ENCODE measurements at places on chromosomes 13 and 19. TPM values are rescaled to one million over a fixed set of nuclear protein-coding genes. Genes with fewer than 3 reads are reported as not detected.

The SLC39A3 gene
- 30.2 TPM for total RNA-seq

The SIGLEC8 gene
- total RNA-seq, result not detected

The FGF21 gene
- not detected for total RNA-seq

The RXFP2 gene
- total RNA-seq, result not detected

The APLP1 gene
- total RNA-seq, result 7.3 TPM

The CDC42EP5 gene
- total RNA-seq, result 177 TPM

The CNN2 gene
- total RNA-seq, result 271 TPM

The REX1BD gene
- 141 TPM for total RNA-seq

The HCN2 gene
- total RNA-seq, result 1.1 TPM

The FLT3LG gene
- total RNA-seq, result 4.4 TPM

The YIPF2 gene
- total RNA-seq, result 44.3 TPM

The PTPRS gene
- 39.6 TPM for total RNA-seq

The EBI3 gene
- total RNA-seq, result 9.0 TPM

The ZNF730 gene
- total RNA-seq, result 0.44 TPM

The SLC17A7 gene
- total RNA-seq, result not detected

The OR7A5 gene
- total RNA-seq, result not detected

The MAB21L1 gene
- total RNA-seq, result not detected

The APBA3 gene
- 25.8 TPM for total RNA-seq

The SGCG gene
- not detected for total RNA-seq

The ZNF320 gene
- total RNA-seq, result 13.7 TPM

The CXCL17 gene
- not detected for total RNA-seq
